CD4-positive, alpha-beta T cell treated with Interleukin-17A for 4 hours (primary cell): ENCODE measurements at places on chromosomes 1 and 21.

DNA sequence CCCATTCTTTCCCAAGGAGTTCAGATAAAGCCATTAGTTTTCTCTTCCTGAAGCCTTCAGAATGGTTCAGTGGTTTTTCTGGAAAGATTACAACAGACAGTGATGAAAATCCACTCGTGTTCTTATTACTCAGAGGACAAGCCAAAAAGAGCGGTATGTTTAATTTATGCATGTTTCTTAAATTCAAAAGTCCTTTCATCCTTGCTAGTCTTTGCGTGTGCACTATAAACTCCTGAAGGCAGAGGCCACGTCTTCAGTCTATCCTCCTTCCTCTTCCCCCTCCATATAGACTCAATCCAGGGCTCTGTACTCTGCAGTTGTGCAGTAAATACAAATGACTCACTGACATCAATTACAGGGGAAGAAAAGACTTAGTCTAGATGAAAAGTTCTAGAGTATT is 409.2 kb upstream of the PLXNA2 start:
- no peak for DNase-seq

DNA sequence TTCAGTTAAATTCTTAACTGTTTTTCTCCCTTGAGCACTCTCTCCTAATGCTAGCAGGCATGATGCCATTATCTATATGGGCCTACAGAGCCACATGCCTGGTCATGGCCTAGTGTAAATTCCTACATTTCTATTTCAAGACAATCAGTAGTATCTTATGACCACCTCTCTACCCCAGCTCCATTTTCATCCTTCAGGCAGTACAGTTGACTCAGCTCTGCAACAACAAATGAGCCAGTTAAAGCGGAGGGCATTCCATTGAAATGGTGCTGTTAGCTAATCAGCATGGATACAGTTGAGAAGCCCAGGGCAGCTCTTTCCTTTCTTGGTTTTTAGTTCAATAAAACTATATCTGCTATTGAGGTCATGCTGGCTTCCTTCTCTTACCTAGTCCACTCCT is 150.0 kb downstream of the PPP1R12B start:
- no peak for DNase-seq

DNA sequence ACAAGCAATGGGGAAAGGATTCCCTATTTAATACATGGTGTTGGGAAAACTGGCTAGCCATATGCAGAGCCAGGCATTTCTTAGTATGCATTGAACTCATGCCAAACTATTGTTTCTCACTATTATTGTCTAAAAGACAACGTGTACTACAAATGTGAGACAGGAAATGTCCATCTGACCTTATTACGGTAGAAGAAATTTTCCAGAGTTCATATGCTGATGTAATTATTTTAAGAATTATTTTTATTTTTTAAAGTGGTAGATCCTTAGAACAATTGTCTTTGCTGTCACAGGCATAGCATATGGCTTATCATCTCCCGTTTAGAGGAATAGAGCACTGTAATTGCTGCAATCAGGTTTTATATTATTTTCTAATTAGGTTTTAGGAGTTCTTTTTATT is 75.2 kb upstream of the S1PR1 start:
- DNase-seq: no peak

DNA sequence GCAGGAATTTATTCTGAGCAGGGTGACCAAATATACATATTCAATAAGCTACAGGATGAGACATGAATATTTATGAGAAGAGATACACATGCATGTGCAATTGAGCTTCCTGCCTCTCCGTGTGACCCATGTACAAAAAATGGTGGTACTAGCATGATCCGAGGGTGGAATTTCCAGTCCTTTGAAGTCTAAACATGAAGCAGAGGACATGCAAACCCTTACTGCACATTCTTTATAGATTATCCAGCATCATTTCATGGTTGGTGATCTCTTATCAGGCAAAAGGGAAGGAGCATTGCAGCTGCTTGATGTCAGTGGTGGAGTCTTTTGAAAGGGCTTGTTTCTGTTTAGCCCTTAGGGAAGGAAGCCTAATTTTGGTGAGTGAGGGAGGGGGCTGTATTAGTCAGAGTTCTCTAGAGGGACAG is 448.6 kb downstream of the SETD4 start:
- no peak for DNase-seq

DNA sequence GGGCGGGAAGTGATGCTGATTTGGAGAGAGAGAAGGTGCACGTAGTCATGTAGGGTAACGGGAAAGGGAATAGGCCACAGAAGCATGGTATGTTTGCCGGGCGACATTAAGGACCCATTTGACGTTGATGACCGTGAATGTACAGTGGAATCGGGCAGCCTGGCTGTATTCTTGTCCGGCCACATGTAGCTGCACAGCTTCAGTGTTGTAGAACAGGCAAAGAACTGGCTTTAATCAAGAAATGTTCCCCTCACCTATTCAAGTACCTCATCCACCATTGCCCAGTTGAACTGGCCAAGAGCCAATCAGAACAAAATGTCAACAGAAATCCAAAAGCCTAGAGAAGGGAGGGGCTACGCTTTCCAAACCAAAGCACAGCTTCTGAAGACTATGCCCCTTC is 104.8 kb downstream of the DHRS3 start:
- no peak for DNase-seq

DNA sequence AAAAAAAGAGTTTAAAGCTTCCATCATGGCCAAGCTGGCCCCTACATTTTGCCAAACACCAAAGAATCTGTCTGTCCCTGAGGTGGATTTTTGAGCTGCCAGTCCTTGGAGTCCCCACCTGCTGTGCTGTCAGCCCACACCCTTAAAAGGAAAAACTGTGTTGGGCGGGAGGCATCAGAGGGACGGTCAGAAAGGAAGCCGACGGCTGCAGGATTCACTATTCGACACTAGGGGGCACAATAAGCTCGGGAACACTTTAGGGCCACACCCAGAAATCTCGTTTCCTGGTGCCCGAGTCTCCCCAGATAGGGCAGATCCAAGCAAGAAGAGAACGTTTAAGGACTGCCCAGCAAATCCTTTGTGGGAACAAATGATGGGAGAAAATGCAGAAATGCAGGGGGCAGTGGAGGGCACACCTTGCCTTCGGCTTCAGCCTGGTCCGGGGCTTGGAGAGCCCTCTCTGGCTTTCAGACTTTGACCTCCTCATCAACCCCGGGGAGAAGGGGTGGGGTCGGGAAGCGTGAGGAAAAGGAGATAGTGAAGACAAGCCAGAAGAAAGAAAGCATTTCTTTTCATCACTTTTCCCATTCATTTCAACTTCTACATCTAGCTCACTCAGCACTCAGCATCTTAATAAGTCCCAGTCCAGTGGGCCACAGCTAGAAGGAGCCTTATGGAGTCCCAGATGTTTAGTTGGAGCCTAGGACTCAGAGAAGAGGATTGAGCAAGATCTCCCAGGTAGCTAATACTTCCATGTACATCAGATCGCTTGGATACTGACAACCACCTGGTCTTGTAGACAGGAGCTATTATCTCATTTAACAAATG is 5.0 kb upstream of the CTTNBP2NL start:
- peak; percentile 85 for DNase-seq

- DNase-seq: no peak
Observed at GRCh38 chr1:163093169-163093568, 24.0 kb downstream of the RGS4 start.

DNA sequence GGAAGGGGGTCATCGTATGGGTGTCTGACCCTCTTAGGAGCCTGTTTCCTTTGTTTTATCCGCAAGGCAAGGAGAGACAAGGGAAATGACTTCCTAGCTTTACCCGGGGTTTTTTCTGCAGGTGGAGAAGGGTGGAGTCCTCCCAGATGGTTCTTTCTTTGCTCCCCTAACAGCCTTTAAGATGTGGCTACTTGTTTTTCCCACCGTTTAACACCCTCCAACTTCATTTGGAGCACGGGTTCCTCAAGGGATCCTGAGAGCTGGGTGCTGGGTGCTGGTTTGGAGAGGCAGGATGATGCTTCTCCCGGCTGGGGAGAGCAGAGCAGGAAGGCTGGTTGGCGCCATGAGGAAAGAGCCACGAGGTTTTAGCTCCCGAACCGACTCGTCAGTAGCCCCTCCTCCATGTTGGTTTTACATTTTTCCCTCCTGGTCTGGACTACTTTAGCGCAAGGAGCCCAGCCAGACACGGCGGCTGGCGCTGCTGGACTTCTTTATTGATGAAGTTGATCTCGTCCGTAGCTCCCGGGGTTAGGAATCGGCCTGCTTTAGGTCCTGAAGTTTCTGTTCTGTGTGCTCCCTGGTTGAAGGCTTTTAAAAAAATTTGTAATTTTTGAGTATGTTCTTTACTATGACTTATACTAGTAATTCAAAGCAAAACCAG is 1.4 kb downstream of the UCK2 start:
- no peak for DNase-seq

- no peak for DNase-seq
Observed at GRCh38 chr1:87796471-87796901, 467.8 kb downstream of the LMO4 start.

- DNase-seq: no peak
Observed at GRCh38 chr1:112807117-112807516, 92.0 kb upstream of the PPM1J start.

GRCh38 chr1:159122005-159122621 is 45.5 kb upstream of the AIM2 start:
- DNase-seq: no peak

DNA sequence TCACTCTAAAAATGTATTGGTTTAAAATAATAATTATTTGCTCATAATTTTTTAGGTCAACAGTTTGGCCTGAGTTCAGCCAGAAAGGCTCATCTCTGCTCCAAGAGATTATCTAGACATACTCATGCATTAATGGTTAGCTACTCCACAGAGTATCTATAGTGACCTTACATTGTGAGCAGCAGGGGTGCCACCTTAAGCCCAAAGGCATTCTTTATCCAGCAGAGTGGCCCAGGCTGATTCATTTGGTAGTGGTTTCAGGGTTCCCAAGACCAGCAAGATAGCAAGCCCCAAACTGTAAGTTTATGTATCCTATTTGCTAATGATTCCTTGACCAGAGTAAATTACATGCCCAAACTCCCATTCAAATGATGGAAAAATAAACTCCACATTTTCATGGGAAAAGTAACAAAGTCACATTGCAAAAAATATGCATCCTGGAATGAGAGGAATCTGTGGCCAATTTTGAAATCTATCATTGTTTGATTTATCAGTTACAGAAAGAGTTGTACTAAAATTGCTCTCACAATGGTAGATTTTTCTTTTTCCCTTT is 182.6 kb upstream of the KCNK2 start:
- no peak for DNase-seq

- no peak for DNase-seq
Observed at GRCh38 chr1:39301606-39302005, 97.1 kb downstream of the MACF1 start.

DNA sequence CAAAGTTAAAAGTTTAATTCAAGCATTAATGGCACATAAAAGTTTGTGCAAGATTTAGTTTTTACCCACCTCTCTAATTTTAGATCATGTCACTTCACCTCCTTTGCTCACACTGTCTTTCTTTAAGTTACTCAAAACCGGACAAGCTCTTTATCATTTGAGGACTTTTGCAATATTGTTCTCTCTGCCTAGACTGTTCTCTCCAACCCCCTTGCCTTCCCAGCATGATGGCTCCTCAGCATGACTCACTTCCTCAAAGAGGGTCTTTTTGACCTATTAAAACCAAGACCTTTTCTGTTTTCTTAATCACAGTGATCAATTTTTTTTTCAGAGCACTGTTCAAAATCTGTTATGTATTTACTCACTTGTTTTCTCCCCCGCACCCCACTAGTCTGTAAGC is 61.3 kb downstream of the XKR8 start:
- no peak for DNase-seq

GRCh38 chr1:77958391-77958790 is 20.5 kb downstream of the FUBP1 start:
- no peak for DNase-seq

- DNase-seq: no peak
Observed at GRCh38 chr1:178344513-178345091, 152.2 kb downstream of the CLEC20A start.

- no peak for DNase-seq
Observed at GRCh38 chr1:41734201-41734970, 184.3 kb downstream of the HIVEP3 start.

DNA sequence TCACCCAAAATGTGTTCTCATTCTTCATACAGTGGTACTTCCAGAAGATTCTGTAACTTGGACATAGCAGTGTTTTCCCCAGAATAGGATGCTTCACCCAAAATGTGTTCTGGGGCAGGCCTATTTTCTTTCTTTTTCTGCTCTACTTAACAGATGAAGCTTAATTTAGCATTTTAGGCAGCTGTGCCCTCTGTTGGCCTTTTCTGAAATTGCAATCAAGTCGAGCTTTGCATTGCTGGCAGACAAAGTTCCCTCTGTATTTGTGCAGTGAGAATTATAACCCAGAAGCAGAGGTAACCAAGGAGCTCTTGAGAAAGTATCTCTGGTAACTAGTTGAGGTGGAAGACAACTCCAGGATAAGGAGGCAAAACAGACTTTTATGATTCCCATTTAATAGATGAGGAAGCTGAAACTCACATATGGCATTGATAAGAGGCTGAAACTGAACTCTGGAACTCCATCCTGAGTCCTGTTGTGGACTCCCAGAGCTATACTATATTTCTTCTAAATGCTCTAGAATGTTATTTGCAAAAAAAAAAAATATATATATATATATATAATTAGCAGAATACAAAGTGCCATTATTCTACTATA is 50.3 kb upstream of the L1TD1 start:
- peak; percentile 27 for DNase-seq

GRCh38 chr1:235106457-235106856 is 22.2 kb downstream of the TOMM20 start:
- no peak for DNase-seq

GRCh38 chr21:46351476-46352163 is 27.7 kb downstream of the PCNT start:
- no peak for DNase-seq

- no peak for DNase-seq
Observed at GRCh38 chr21:36064085-36064460, 3.7 kb upstream of the SETD4 start.

DNA sequence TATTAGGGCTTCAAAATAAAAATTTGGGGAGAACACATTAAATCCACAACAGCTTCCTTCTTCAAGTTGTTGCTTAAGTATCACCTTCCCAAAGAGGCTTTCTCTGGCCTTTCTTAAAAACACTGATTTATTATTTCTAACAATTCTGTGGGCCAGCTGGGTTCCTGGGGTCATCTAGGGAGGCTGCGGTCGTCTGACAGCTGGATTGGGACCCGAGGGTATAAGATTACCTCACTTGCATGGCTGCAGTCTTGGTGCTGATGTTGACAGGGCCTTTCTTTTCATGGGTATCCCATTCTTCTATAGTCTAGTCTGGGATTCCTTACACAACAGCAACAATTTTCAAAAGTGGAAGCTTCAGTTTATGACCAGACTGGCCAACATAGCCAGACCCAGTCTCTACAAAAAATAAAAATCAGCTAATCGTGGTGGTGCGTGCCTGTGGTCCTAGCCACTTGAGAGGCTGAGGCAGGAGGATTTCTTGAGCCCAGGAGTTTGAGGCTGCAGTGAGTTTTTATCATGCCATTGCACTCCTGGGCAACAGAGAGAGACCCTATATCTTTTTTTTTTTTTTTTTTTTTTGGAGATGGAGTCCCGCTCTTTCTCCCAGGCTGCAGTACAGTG is 46.1 kb upstream of the ZNF326 start:
- no peak for DNase-seq

- DNase-seq: no peak
Observed at GRCh38 chr1:51915951-51916350, 37.4 kb upstream of the NRDC start.

GRCh38 chr1:17207046-17207445 is 2.1 kb downstream of the PADI1 start:
- no peak for DNase-seq
